ENCODE measurements at places on chromosomes 11 and 22.
A peak's percentile ranks its signal among the peaks of the same experiment; 100 is the strongest.

- peak; percentile 23 for DNase-seq
Observed at GRCh38 chr22:31342389-31343140, 3.6 kb downstream of the PATZ1 start.

DNA sequence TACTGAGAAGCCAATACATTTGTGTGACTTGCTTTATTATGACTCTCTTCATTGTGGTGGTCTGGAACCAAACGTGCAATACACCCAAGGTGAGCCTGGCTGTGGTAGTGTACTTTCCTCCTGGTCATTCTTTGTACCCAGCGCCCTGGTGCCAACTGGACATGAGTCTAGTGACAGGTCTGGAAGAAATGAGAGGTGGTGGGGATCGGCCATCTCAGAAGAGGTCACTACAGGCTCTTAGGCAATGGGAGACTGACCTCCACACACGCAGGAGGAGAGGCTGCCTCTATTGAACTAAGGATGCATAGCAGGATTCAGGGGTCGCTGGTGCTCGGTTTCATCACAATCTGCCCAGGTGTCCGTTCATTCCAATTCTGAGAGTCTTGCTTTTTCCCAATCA, 56.4 kb upstream of the RTL6 start:
- no peak for DNase-seq

- DNase-seq: peak; percentile 29
Observed at GRCh38 chr22:44291674-44292360, 20.9 kb downstream of the SHISAL1 start.

- DNase-seq: peak; percentile 62
Observed at GRCh38 chr22:22748297-22748743, 103.9 kb downstream of the GGTLC2 start.

- DNase-seq: no peak
Observed at GRCh38 chr22:19377565-19378343, 53.8 kb downstream of the HIRA start.

- DNase-seq: no peak
Observed at GRCh38 chr22:32318361-32318760, 39.3 kb upstream of the RFPL3 start.

DNA sequence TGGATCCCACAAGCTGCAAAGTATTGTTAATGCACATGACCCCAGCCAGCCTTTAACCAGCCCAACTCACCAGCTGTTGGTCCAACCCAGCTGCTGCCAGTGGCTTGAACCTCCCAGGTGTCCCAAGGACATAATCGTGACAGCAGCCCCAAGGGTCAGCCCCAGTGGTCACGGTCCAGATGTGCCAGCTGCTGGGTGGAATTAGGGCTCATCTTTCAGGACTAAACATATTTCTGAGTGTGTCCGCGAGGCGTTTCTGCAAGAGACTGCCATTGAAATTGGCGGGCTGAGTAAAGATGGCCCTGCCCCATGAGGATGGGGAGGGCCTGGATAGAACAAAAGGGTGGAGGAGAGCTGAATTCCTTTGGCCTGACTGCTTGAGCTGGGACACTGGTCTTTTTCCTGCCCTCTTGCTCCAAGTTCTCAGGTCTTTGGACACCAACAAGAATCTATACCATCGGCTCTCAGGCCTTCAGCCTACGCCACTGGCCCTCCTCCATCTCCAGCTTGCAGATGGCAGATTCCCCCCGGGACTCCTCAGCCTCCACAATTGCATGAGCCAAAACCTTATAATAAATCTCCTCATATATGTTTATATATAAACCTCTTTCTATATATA, 240.2 kb downstream of the MN1 start:
- DNase-seq: no peak

GRCh38 chr22:25572708-25573171, 8.3 kb downstream of the GRK3 start:
- no peak for DNase-seq

- peak; percentile 79 for DNase-seq
Observed at GRCh38 chr11:16612566-16613261, 125.7 kb upstream of the C11orf58 start.

DNA sequence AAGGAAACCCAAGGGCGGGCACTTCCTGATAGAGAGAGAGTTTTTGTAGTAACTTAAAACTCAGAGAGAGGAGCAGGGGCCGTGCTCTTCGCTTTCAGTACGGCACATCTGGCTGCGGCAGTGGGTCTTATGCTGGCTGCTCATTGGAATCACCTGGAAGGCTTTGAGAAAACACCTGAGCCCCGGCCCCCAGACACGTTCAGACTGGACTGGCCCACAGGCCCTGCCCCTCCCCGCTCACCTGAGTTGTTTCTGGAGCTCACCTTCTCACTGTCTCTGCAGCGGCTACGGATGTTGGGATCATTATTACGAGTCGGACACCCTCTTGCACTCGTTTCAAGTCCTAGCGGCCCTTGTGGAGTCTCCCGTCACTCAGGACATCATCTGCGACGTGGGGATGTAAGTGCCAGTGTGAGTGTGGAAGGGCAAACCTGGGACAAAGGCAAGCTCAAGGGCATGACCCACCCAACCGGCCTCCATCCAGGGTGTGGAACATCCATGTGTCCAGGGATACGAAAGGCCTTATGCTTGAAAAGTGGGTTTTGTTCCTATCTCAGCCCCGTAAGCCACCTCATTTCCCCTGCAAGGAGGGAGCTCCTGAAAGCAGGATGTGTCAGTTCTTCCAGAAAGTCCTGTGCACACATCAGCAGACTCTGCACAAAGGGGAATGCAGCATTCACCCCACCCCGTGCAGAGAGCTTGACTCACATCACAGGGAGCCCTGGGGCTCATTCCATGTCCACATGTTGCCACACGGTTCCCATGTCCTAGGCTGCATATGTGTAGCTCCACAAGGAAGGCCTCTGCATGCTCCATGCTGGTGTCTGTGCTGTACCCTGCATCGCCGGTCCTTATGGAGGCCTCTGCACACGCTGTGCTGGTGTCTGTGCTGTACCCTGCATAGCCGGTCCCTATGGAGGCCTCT, 5.4 kb downstream of the NADSYN1 start:
- no peak for DNase-seq

- no peak for DNase-seq
Observed at GRCh38 chr11:124950601-124951330, 3.2 kb upstream of the CCDC15 start.

DNA sequence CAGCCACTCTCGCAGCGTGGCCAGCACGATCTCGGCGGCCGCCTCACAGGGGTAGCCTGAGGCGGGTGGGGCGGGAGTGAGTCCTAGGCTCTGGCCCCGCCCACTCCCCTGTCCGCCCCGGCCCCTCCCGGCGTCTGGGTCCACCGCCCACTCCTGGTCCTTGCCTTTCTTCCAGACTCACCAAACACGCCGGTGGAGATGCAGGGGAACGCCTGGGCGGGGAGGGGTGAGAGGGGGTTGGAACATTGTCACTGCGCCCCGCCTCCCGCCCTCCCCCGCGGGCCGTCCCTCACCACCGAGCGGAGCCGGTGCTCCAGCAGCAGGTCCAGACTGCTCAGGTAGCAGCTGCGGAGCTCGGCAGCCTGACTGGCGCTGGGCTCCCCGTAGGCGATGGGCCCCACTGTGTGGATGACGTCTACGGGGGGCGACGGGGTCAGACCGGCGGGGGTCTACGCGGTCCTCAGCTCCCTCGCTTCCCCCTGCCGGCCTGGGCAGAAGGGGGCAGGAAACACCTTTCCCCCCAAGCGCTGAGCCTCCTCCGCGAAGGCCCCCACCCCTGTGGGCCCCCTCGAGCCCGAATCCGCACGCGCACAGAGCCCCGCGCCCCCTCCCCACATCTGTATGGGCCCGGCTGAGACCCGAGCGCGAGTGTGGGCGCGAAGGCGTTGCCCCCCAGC, 13.2 kb downstream of the OTUB1 start:
- DNase-seq: peak; percentile 71

- DNase-seq: peak; percentile 64
Observed at GRCh38 chr22:40044870-40045834, 50.4 kb downstream of the FAM83F start.

DNA sequence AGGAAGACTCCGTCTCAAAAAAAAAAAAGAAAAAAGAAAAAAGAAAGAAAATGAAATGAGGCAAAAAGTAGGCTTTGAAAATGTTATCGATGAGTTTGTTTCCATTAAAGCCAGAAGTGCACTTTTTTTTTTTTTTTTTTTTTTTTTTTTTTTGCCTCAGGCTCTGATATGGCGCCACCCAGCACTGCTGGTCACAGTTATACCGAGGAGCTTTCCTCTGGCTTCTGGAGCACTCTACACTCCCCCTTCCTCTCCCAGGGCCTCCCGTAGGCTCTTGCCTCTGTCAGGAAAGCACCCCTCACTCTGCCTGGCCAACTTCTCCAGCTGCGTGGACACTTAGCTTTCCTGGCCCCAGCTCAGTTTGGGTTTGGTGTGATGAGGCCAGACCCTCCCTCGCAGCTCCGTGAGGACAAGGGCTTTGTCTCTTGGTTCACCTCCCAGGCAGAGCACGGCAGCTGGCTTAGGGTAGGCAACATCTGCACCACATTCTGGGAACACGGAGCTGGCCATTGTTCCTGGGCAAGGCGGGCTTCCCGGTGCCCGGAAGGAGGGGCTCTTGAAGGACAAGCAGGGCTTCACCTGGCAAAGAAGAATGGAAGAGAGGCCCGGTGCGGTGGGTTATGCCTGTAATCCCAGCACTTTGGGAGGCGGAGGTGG, 16.9 kb downstream of the FADS2 start:
- DNase-seq: no peak
